CD4-positive, alpha-beta memory T cell (primary cell): ENCODE measurements at places on chromosomes 3 and 15.

GRCh38 chr3:150324788-150325187, 83.3 kb upstream of the TSC22D2 start:
- no peak for DNase-seq

DNA sequence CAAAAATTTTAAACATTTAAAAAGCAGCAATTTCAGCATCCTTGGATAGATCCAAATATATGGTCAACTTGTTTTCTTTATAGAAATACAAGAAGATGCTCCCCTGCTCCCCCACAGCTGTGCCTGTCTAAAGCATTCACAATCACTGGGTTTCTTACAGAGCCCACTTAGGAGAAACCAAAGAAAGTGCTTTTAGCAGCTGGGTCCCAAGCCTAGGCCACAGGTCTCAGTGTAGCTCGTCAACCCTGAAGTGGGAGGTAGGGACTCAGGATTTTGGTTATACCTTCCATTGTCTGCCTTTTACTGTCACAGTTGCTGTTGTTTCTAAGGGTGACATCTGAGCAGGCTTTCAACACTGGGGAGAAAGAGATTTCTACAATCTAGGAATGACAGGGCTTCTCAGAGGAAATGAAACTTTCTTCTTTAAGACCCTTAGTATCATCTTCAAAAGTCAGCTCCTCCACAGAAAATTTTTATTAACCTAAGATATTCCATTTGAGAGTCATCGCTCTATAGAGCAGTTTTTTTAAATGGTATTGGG, 199.3 kb upstream of the CMC1 start:
- DNase-seq, result no peak

DNA sequence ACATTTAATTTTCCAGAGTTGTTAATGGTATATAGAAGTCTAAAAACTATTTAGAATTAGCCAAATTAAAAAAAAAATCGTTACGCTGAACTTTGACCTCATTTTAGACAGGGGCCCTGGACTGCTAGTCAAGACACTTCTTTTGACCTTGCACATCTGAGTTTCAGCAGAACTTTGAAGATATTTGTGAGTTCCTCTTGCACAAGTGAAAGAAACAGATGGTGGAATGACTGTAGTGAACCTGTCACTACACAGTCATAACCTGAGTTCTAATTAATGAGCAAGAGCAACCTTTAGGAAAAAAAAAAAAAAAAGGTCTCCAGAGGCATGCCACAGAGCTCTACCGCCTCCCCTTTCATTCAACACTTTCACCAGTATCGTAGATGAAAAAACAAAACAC, 5.3 kb downstream of the MYO5C start:
- no peak for DNase-seq

GRCh38 chr3:5210926-5211325, 23.4 kb downstream of the EDEM1 start:
- DNase-seq, result no peak

GRCh38 chr3:179590669-179591068, 13.8 kb downstream of the MRPL47 start:
- no peak for DNase-seq

DNA sequence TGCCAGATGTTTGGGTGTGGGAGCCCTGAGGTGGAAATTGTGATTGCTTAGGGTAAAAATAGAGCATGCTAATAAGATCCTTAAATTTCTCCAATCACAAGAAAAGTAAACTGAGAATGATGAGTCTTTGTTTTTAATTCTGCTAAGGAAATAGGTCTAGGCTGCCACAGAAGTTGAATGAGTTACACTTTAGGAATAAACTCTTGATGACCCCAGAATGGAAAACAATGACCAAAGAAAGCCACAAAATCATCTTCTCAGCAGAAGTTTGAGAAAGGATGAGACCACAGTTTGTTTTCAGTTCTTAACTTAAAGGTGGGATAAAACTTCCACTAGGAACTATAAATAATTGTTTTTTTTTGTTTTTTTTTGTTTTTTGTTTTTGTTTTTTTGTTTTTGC, 164.6 kb upstream of the BCL6 start:
- no peak for DNase-seq
